Colonic mucosa (tissue), 4 donors: ENCODE measurements at places on chromosomes 16 and 17. TPM values are rescaled to one million over a fixed set of nuclear protein-coding genes. Genes with fewer than 3 reads are reported as not detected.

- DNase-seq: peak; percentile 25
Measured at GRCh38 chr17:19348081-19348650, 14.4 kb downstream of the B9D1 start.

DNA sequence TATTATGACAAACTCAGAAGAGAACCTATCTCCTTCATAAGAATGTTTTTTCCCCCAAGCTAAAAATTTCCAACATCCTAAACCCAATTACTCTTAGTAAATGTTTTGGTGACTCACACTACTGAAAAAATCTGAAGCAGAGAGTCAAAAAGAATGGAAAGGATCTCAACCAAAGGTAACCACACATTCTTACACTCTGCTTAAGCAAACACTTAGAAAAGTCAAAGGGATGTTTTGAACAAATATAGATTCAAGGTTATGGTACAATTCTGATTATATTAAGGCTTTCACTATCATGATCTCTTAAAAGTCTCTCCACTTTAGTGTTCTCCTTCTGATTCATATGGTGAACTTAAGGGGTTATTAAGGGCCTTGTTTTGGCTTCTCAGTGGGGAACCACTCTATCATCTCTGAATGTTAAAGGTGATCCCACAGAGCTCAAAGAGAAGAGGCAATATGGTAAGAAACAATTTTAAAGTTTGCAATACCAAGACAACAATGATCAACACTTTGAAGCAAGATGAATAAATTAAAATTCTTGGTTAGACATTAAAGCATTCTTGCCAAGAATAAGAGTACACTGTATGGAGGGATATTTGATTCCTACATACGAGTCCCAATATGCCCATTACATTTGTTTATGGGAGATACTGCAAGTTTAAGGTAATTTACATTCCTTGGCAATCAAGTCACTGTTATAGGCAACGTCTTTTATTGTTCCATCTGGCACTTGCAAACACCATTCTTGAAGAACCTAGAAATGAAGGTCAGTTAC lies 69.2 kb downstream of the CDC27 start:
- DNase-seq: no peak

DNA sequence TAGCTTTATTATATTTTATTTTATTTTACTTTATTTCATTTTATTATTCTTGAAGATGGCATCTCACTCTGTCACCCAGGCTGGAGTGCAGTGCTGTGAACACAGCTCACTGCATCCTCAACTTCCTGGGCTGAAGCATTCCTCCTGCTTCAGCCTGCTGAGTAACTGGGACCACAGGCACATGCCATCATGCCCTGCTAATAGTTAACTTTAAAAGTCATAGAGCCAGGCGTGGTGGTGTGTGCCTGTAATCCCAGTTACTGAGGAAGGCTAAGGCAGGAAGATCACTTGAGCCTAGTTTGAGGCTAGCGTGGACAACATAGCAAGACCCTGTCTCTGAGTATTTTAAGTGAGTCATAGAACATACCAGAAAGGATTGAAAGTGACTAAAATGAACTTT lies 38.7 kb downstream of the ESRP2 start:
- DNase-seq: no peak

GRCh38 chr17:18381953-18382245 lies 4.3 kb downstream of the EVPLL start:
- DNase-seq: no peak

DNA sequence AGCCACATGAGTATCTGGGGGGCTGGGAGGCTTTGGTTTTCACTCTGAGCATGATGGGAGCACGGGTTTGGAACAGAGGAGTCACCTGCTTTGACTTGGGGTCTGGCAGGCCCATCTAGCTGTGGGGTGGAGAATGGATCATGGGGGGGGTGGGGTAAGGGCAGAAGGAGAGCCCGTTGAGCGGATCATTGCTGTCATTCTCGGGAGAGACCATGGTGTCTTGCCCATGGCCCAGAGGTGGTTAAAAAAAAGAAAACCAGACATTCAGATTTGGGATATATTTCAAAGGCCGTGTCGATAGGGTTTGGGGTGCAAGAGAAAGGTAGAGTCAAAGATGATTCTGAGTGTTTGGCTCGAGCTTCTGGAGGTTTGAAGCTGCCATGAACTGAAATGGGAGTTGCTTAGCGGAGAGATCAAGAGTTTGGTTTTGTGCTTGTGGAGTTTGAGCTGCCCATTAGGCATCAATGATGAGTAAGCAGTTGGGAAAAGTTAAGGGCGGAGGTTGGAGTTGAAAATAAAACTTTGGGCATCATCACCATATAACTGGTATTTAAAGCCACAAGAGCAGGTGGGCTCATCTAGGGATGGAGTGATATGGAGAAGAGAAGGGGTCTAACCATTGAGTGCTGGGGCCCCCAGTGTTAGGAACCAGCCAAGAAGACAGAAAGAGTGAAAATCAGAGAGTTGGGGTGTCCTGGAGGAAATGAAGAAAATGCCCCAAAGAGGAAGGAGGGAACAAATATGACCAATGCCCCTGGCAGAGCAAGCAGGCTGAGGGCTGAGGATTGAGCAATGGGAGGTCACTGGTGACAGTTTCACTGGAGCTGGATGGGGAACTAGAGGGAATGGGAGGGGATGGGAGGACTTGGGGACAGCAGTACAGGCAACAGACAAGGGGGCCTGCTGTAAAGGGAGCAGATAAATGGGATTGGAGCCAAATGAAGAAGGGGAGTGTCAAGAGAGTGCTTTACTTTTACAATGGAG lies 1.9 kb downstream of the NOD2 start:
- no peak for DNase-seq

- DNase-seq: peak; percentile 42
Measured at GRCh38 chr17:10036511-10037061, 131.5 kb upstream of the RCVRN start.

- peak; percentile 80 for DNase-seq
Measured at GRCh38 chr17:81295676-81296381, 722 bp upstream of the SLC38A10 start.

DNA sequence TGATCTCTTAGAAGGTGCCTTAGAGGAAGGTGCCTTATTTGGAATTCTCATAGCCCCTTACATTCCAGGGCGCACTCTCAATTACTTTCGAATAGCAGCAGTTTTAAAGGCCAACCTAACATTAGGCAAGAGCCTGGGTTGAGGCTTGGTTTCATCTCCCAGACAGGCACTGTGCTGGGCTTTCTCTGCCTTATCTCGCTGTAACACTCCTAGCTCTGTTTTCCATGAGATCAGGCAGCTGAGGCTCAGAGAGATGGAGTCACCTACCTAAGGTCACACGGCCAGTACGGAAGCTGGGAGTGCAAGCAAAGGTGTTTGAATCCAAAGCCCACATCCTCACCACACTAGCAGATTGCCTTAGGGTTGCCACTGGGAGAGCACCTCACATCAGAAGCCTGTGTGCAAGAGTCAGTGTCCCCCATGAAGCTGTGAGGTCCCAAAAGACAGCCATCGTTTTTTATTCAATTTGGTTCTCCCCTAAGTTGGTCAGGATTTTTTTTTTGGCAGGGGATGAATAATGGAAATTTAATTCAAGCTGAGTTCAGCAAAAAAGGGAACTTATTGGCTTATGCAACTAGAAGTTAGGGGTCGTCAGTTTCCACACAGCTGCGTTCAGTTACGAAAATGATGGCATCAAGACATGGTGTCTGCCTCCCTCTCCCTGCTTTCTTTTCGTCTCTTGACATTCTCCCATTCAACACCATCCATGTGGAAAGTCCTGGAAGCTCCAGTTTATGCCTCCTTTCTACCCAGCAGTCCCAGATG lies 206.4 kb downstream of the KATNIP start:
- no peak for DNase-seq

DNA sequence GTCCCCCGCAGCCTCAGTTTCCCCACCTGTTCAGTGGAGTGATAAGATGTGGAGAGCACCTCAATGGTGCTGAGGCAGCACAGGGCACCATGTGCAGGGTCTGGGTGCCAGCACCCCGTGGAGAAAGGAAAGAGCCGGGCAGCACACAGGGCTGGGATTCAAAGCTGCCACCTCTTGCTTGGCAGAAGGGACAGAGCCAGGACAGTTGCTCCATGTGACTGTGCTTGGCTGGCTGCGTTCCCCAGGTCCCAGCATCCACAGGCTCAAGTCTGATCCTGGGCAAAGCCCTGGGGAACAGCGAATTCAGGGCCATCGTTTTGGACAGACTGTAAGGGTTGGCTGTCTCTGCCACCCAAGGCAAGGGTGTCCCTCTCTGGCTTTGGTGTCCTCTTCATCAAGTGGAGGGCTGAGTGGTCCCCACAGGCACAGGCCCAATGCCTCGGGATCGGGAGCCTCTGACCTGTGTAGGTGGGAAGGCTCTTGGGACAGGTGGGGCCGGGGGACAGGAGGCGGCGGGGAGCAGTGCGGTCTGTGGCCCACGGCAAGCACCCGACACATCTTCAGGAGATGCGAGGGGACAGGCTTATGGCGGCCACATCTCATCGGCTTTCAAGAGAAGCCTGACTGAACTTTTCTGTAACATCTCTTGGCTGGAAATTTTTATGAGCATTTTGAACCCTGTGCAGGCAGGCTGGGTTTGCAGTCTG lies 8.5 kb downstream of the ZNF469 start:
- DNase-seq: no peak

DNA sequence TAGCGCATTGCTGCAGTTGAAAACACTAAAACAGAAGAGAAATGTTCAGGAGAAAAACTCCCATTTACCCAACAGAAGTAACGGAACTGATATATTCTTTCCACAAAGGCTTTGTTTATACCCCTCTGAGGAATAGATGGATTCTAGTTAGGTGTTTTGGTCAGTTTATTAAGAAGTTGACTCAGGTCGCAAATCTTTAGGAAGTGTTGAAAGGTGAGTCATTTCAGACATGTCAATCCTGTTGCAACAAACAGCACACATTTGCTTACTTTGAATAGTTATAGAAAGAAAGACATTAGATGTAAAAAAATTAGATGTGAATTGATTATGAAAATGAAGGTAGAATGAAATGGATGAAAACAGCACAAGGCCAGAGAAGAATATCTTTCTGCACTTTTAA lies 941.0 kb downstream of the KCNJ2 start:
- DNase-seq: no peak

DNA sequence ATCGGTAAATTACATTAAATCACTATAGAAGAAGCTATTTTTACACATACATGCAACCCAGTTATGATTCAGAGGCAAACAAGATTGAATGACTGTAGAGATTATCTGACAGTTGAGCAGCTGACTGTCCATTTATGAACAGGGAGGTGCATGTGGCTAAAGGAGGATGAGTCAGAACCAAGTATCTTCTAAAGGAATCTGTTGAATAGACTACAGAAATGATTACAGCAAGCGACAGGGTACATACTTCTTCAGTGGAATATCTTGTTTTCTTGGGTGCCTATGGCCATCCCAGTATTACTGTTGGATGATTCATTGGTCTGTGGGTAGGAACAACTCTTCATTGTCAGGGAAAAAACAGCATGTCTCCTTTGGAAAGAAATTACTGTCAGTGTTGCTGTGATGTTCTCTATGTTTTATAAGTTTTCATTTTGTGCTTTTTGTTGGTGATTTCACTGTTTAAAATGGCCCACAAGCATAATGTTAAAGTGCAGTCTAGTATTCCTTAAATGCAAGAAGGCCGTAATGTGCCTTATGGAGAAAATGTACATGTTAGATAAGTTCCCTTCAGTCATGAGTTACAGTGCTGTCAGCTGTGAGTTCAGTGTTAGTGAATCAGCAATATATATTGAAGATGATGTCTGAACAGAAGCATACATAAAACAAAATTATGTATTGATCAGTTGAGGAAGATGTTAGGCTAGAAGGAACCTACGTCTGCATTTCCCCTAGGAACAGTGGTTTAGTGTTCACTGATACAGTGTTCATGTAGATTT lies 27.0 kb downstream of the CBFB start:
- DNase-seq: no peak

DNA sequence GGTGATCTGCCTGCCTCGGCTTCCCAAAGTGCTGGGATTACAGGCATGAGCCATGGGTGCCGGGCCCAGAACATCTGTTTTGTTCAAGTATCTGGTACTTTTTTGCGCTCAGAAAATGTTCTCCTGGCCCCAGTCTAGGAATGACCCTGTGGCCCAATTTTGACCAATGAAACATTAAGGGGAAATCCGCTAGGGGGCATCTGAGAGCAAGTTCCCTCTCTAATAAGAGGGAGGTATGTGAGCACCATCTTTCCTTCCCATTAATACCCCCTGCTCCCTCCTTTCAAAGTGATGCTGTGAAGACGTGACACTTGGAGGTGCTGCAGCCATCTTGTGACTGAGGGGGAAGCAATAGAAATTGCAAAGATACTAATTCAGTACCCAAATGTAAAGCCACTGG lies 16.5 kb upstream of the CLEC3A start:
- no peak for DNase-seq

- no peak for DNase-seq
Measured at GRCh38 chr17:15744885-15745284, 12.8 kb downstream of the TBC1D26 start.

- DNase-seq: no peak
Measured at GRCh38 chr17:39404542-39405378, 3.3 kb upstream of the FBXL20 start.

- DNase-seq: no peak
Measured at GRCh38 chr17:80297996-80298560, 37.4 kb downstream of the RNF213 start.

DNA sequence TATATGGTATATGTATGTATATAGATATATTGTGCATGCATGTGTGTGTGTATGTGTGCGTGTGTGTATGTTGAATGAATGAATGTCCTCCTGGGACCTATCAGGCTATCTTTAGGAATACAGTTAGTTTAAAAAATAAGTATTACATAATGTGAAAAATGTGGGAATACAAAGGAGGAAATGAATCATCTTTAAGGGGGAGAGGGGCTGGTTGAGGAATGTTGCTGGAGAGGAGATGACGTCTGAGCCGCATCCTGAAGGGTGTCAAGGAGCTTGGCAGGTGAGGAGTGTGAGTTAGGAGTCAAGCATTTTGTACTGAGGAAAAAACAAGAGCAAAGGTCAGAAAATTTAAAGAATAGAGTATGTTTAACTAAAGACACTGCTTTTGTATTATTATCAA lies 62.4 kb upstream of the NLK start:
- no peak for DNase-seq

- peak; percentile 41 for DNase-seq
Measured at GRCh38 chr17:47694581-47695428, 844 bp downstream of the TBKBP1 start.

The IRF8 gene
- total RNA-seq: 52.5 TPM

The SLC35G6 gene
- not detected for total RNA-seq

The FSCN2 gene
- total RNA-seq: 1.0 TPM

The DNAI2 gene
- total RNA-seq: not detected

The PRAC2 gene
- 19.4 TPM for total RNA-seq

The ARL4D gene
- total RNA-seq: 5.7 TPM

The SLC16A5 gene
- total RNA-seq: 19.4 TPM

The SPATA20 gene
- 41.6 TPM for total RNA-seq

The CASKIN1 gene
- 0.27 TPM for total RNA-seq

The LGALS3BP gene
- total RNA-seq: 674 TPM

The DERL2 gene
- total RNA-seq: 63.1 TPM
